Sciatic nerve (tissue), 2 donors: ENCODE measurements at places on chromosomes 1 and 21. TPM values are rescaled to one million over a fixed set of nuclear protein-coding genes. Genes with fewer than 3 reads are reported as not detected.

CD1E gene
- total RNA-seq = not detected

SPRR1B gene
- total RNA-seq = not detected

CCDC27 gene
- total RNA-seq = not detected

GJC2 gene
- total RNA-seq = 10.5 TPM

AKNAD1 gene
- 1.3 TPM for total RNA-seq

TNFRSF1B gene
- 90.9 TPM for total RNA-seq

C2CD2 gene
- total RNA-seq = 60.9 TPM

OXCT2 gene
- 8.5 TPM for total RNA-seq

SLC9C2 gene
- total RNA-seq = not detected

SPRR2B gene
- not detected for total RNA-seq

ZNF326 gene
- total RNA-seq = 26.3 TPM

KRTAP20-3 gene
- not detected for total RNA-seq

HORMAD1 gene
- 3.8 TPM for total RNA-seq
